A549 treated with Hydrocortisone at 1 μM for 4 hours (cell line): ENCODE measurements at places on chromosomes 7 and 10. TPM values are rescaled to one million over a fixed set of nuclear protein-coding genes. Genes with fewer than 3 reads are reported as not detected.

EBF3 gene
- 0.10 to 0.17 TPM (median 0.13 TPM) in 5 replicates for total RNA-seq

IKZF1 gene
- total RNA-seq: not detected in 5 replicates

LIPM gene
- total RNA-seq: not detected in 5 replicates

MSS51 gene
- 0.37 to 0.59 TPM (median 0.48 TPM) in 5 replicates for total RNA-seq

ACSL5 gene
- 0.29 to 0.46 TPM (median 0.41 TPM) in 5 replicates for total RNA-seq

CDC14C gene
- total RNA-seq: not detected in 5 replicates

FGL2 gene
- total RNA-seq: not detected in 5 replicates

ZSCAN25 gene
- 8.2 to 10.5 TPM (median 10.0 TPM) in 5 replicates for total RNA-seq

CDK14 gene
- total RNA-seq: 0.07 to 0.42 TPM (median 0.21 TPM) in 5 replicates

ASB10 gene
- not detected in 5 replicates for total RNA-seq

IL2RA gene
- total RNA-seq: not detected in 5 replicates

SYNPO2L gene
- total RNA-seq: 0.03 to 0.30 TPM (median 0.08 TPM) in 3 of 5 replicates, not detected in the others

ELFN1 gene
- total RNA-seq: 0.28 to 0.43 TPM (median 0.37 TPM) in 5 replicates

RAMP3 gene
- not detected in 5 replicates for total RNA-seq

PALD1 gene
- 5.1 to 7.0 TPM (median 6.9 TPM) in 5 replicates for total RNA-seq

PGAM1 gene
- total RNA-seq: 599 to 650 TPM (median 629 TPM) in 5 replicates

ANXA8 gene
- 28.3 to 41.4 TPM (median 35.1 TPM) in 5 replicates for total RNA-seq

BBS9 gene
- total RNA-seq: 2.6 to 4.8 TPM (median 3.0 TPM) in 5 replicates

PAX4 gene
- not detected in 5 replicates for total RNA-seq

RSPH10B gene
- total RNA-seq: 0.05 to 0.20 TPM (median 0.12 TPM) in 5 replicates

EPO gene
- total RNA-seq: not detected in 5 replicates

CYP2C18 gene
- 0.06 to 0.15 TPM (median 0.10 TPM) in 4 of 5 replicates, not detected in the other for total RNA-seq

RAB19 gene
- total RNA-seq: not detected in 5 replicates

GPRIN2 gene
- total RNA-seq: 27.8 to 43.2 TPM (median 36.3 TPM) in 5 replicates
